ENCODE measurements at places on chromosomes 11 and 22.

DNA sequence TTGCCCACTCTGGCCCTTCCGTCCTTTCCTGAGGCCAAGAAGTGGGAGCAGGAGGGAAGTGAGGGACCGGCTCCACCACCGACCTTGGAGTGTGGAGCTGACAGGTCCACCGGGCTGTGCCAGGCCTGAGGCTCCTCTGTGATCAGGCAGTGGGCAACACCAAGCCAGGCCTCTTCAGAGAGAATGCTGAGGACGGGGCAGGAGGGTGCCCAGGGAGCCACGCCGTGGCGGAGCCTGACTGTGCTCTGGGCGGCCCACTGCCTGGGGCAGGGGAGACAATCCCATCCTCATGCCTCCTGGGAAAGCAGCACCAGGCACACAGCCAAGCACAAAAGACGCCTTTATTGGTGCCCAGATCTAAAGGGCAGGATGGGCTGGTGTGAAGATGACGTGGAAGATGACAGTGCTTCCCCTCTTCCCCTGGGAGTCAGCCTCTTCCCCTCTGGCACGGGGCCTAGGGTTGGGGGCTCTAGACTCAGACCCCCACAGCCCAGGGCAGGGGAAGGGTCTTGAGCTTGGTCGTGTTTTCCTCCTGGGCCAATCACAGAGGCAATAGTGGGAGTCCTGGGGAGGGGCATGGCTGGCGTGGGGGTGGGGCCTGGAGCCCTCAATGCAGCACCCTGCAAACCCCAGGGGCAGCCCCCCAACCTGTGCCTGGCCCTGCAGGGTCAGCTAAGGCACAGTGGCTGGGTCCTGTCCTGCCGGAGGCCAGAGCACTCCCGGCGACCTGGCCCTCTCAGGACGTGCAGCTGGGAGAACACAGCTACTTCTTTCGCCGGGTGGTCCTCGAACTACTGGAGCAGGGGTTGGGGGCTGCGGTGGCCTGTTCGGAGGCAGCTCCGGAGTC is 4.7 kb downstream of the LMF2 start:
- no peak for DNase-seq

GRCh38 chr11:23727387-23727786 is 769.5 kb upstream of the LUZP2 start:
- DNase-seq, result no peak

GRCh38 chr22:42993651-42994275 is 21.2 kb downstream of the PACSIN2 start:
- DNase-seq, result no peak

- DNase-seq, result no peak
Observed at GRCh38 chr22:39789788-39790187, 103.8 kb downstream of the ENTHD1 start.

DNA sequence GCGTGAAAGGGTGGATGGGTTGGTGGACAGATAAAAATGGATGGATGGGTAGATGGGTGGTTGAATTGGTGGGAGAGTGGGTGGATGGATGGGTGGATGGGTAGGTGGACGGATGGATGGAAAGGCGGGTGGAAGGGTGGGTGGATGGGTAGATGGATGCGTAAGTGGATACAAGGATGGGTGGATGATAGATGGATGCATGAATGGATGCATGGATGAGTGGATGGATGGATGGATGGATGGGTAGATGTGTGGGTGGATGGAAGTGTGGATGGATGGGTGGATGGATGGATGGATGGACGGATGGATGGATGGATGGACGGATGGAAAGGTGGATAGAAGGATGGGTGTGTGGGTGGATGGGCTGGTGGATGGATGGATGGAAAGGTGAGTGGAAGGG is 77.0 kb upstream of the GRK3 start:
- no peak for DNase-seq

DNA sequence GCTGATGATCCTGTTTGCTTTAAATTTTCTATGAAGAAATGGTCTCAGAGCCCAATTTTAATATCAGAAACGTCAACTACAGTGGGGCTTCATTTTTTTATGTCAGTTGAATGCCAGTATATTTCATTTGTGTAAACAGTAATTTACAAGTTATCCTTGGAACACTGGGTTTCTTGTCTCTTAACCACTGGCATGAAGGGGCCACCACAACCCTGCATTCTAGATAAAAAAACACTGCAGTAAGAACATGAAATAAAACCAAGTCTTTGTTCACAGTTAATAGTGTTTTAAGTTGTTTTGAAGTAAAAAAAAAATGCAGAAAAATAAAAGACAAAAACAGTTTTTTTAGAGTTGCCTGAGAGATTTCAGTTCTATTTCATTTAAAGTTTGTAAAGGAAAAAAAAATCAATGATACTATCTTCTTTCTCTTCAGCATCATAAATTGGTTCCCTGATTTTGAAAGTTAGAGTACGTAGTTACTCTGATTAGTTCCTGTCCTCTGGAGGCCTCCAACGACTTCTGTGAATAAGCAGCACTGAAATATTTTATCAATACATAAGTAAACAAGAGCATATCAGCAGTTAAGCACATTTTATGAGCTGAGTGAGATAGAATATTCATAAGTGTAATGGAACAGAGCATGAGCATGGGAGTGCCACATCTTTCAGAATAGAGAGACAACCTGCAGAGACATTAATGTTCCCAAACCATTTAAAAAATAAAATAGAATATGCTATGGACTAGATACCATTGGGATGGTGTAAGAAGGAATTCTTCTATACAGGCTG is 7.8 kb upstream of the DDI1 start:
- DNase-seq, result no peak

DNA sequence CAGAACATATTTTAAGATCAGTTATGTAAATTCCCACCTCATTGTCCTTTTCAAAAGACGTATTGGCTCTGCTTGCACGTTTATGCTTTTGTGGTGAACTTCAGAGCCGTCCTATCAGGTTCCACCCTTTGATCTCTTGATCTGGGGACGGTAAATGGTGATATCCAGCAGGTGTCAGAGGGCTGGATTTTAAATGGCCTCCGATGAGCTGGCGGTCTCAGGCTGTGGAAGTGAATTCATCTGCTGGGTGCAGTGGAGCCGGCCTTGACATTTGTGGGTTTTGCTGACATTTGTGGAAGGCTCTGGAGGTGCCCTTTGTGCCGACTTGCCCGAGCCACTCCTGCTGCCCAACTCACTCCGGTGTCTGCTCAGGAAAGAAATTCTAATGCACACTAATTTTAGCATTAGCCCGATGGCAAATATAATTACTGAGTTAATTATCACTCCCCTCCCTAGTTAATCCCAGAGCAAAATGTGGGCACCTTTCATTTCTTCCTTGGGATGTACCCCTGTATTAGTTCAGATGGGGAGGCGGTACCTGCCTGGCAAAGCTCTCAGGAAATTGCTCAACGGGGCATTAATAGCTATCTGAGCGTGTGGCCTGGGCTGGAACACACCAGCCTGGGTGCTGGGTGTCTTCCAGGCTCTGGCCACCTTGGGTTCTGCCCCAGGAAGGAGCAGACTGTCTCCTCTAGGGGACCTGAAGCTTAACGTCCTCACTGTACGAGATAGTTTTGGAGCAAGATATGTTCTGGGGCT is 9.1 kb downstream of the LRP5 start:
- DNase-seq, result no peak

DNA sequence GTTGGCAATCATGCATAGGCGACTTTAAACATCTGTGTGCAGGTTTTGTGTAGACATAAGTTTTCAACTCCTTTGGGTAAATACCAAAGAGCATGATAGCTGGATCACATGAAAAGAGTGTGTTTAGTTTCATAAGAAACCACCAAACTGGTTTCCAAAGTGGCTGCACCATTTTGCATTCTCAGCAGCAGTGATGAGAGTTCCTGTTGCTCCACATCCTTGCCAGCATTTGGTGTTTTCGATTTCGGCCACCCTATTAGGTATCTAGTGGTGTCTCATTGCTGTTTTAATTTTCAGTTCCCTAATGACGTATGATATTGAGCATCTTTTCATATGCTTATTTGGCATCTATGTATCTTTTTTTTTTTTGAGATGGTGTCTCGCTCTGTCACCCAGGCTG is 62.8 kb upstream of the CCND1 start:
- no peak for DNase-seq

GRCh38 chr11:116600930-116601329 is 171.9 kb downstream of the BUD13 start:
- no peak for DNase-seq

DNA sequence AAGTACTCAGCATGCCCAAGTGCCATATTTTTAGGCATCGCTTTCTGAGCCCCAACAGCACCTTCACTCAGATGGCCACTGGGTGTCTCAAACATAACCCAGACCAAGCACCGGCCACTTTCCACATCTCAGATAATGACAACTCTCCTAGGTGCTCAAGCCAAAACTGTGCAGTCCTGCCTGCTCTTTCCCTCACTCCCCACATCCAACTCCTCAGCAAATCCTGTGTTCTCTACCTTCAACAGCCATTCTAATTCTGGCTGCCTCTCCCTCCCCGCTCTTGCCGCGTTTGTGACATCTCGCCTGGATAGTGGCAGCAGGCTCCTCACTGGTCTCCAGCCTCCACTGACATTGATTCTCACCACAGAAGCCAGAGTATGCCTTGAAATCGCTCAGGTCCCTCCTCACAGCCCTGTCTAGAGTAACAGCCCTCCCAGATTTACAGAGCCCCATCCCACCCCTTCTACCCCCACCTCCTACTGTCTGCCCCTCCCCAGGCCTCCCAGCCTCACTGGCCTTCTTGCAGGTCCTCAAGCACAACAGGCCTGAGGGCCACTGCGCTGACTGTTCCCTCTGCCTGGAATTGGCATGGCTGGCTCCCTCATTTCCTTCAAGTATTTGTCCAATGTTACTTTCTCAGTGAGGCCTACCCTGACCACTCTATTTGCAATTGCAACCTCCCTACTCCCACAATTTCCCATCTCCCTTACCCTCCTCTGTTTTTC is 1.3 kb upstream of the PHETA2 start:
- no peak for DNase-seq

- DNase-seq, result no peak
Observed at GRCh38 chr11:61183645-61184044, 19.7 kb upstream of the PGA3 start.

- no peak for DNase-seq
Observed at GRCh38 chr22:29892315-29893156, 9.6 kb downstream of the MTMR3 start.

DNA sequence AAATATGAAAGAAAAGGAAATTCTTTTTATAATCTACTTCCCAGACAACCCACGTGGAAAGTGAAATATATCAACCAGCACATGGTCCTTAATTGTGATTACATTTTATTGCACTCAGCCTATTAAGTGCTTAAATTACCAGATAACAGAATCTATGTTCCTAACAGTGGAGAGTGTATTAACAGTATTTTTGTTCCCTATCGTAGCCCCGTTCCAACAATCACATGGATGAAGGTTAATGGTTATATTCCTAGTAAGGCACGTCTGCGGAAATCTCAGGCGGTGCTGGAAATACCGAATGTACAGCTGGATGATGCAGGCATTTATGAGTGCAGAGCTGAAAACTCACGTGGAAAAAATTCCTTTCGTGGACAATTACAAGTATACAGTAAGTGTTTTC is 626.1 kb upstream of the ARHGAP42 start:
- DNase-seq, result no peak

- DNase-seq, result no peak
Observed at GRCh38 chr11:122202161-122202950, 86.3 kb upstream of the BLID start.

- DNase-seq, result peak; percentile 44
Observed at GRCh38 chr11:74443071-74443864, 24.1 kb downstream of the KCNE3 start.

- DNase-seq, result no peak
Observed at GRCh38 chr11:117606211-117606610, 190.8 kb downstream of the DSCAML1 start.

DNA sequence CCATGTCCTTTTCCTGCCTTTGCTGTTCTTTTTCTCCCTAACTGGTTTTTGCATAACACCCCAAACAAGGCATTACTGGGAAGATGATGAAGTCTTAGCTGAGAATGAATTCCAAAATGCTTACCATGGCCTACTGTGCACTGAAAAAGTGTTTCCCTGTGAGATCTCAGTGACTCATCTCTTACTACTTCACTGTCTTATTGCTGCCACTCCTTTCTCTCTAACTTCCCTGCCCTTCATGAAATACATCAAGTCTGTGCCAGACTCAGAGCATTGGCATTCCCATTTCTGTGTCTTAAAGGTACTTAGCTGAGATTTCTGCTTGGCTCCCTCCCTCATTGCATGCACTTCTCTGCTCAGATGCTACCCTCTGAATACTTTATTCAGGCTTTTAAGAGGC is 49.1 kb upstream of the MUC15 start:
- peak; percentile 88 for DNase-seq

DNA sequence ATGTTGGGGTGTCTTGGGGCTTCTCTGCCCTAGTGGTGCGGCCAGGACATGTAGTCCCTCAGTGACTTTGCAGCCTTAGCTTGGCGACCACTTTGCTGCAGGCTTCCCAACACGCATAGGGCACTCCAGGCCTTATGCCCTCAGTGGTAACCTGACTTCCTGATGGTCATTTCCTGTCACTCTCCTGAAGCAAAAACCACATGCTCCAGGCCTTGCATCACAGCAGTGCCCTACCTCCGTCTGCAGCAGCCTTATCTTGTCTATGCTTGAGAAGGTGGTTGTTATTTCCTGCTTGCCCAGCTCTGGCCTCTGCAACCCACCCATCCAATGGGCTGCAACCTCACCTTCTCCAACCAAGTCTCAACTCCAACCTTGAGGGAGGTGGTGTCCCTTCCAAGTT is 33.4 kb upstream of the PISD start:
- no peak for DNase-seq

DNA sequence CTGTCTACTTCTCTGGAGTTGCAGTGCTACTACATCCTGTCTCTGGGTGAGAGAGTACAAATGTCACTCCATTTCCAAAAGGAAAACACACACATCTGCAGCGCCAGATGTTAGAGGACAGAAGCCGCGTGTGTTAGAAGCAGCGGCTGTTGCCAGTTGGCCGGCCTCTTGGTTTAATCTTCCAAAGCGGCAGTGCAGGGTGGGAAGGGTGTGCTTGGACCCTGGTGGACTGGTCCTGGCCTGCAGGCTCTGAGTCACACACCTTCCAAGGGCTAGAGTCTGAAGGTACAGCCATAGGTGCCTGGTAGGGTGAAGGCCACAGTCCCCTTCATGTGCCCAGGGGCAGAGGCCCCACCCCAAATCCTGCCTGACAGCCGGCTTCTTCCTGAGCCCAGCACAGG is 99.8 kb downstream of the CTTN start:
- no peak for DNase-seq

DNA sequence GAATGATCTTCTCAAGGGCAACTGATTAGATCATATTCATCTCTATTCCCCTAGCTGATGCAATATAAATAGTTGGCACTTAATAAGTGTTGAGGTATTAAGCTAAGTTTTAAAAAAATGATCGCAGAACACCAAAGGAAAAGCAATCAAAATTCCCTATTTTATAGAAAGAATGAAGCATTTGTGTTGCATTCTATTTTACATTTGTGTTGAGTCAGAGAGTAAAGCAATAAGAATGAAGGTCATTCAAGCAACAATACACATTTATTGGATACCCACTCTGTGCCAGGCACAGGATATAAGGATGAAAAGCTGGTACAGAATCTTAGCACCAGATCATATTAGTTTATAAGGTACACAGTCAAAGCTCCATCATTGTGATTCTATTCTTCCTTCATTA is 686.4 kb upstream of the CCDC90B start:
- DNase-seq, result no peak

Measured in A172 (cell line).